ENCODE measurements at places on chromosomes 13 and 19.

DNA sequence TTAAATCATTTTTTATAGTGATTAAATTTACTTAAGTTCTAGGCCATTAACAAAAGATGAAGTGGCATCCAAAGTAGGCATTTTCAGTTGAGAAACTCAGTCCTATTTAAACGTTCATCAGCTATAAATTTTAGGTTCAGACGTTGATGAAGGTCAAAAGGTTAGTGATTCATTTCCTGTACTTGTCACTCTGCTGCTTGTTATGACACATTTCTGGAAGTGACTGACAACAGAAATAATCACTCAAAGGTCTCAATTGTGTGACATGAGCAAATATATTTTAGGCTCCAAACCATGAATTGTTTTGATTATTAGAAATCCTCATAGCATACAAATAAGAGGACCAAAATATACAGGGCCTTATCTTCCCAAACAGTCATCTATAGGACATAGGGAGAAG is 10.3 kb upstream of the EDNRB start:
- DNase-seq: no peak

DNA sequence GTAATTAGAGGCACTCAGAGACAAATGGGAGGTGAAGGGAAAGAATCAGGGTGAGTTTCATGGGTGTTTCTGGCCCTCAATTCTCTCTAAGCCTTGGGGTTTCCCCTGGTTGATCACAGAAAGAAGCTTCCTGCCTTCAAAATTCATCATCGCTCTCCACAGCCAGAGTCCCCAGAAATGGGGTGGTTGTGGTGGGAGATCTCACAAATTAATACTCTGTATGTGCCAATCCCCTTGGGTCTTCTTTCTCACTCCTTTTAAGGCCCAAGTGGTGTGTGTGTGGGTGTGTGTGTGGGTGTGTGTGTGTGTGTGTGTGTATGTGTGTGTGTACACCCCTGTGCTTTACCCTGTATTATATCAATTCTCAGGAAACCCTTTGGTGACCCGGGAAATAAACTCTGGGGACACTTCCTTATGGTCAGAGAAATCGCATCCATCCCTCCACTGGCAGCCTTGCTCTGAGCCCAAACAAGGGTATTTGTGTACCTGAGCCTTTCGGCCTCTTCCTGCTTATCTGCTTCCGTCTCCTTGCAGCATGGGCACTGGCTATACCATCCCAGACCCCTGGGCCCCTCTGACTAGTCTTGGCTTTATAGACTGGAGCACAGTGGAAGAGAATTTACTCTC is 2.8 kb upstream of the FCGBP start:
- DNase-seq: no peak

- DNase-seq: no peak
These were observed 3.2 kb upstream of the ABCC4 start for GRCh38 chr13:95304453-95304852.

DNA sequence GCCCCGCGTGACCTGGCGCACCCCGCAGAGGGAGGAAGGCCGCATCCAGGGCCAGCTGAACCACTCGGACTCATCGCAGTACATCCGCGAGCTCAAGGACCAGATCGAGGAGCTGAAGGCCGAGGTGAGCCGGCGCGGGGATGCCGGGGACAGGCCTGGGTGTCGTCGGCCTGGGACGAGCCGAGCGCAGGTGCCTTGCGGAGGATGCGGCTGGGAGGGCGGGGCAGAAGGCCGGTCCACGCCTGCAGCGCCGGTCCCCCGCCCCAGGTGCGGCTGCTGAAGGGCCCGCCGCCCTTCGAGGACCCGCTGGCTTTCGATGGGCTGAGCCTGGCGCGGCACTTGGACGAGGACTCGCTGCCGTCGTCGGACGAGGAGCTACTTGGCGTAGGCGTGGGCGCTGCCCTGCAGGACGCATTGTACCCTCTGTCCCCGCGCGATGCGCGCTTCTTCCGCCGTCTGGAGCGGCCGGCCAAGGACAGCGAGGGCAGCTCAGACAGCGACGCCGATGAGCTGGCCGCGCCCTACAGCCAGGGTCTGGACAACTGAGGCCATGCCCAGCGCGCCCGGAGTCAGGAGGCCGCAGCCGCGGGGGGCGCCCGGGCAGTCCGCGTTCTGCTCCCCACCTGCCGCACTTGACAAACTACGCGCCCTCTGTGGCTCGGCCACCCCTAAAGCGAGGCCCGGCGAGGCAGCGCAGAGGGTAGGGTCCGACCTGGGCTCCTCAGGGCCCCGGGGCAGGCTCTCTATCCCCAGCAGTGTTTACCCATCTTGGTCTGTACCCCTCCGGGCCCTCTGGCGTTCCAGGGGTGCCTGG is 10.8 kb downstream of the PRR36 start:
- DNase-seq: no peak

DNA sequence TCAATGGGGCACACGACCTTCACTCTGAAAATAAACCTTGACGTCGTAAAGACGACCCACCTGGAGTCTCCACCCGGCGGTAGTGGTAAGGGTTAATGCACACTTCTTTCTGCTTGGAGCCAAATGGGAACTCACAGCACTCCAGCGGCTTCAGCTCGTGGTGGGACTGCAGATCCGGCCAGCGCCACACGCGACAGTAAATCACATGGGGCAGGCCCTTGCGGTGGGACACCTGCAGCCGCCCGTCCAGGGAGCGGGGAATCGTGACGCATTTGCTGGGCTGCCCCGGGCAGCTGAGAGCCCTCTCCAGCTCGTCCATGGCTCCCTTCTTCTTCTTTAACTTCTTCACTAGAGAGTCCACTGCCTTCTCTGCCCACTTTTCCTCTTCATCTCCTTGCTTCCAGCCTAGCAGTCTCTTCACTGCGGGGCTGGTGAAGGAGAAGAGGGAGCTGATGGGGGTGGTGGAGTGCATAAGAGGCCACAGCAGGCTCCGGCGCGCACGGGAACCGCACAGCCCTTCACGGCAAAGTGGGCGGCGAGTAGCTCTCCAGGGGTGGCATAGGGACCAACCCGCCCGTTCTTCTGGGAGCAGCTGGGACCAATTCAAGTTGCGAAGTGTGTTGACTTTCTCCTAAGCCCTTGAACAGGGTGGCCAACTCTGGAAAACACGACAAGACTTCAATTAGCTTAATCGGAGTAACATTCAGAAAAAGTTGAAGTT is 40.7 kb downstream of the SMAD9 start:
- DNase-seq: no peak

DNA sequence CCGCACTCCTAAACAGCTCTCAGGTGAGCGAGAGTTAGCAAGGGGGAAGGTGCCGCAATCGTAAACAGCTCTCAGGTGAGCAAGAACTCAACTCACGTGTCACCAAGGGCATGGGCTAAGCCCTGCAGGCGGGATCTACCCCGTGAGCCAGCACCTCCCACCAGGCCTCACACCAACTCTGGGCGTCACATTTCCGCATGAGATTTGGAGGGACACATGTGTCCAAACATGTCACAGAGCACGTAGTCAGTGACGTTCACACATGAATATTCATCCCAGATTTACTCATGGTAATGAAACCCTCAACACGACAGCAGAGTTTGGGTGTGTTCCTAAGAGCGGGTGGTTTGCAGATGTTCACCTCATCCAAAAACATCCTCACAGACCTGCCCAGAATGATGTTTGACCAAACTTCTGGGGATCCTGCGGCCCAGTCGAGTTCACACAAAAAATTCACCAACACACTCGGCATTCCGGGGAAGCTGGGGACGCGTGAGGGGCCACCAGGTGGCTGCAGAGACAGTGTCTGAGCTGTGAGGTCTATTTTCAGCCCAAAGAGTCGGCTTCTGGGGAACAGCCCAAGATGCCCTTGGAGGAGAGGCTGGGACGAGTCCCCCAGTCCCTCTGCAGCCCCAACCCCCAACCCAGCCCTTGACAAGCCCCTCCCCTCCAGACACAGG is 19.6 kb downstream of the C2CD4C start:
- DNase-seq: no peak

GRCh38 chr13:28410096-28410495 is 84.8 kb downstream of the FLT1 start:
- no peak for DNase-seq

DNA sequence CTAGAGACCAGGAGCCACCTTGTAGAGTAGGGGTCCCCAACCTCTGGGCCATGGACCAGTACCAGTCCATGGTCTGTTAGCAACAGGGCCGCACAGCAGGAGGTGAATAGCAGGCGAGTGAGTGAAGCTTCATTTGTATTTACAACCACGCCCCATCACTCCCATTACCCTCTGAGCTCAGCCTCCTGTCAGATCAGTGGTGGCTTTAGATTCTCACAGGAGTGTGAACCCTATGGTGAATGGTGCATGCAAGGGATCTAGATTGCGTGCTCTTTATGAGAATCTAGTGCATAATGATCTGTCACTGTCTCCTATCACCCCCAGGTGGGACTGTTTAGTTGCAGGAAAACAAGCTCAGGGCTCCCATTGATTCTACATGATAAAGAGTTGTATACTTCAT is 303.6 kb downstream of the KCNRG start:
- DNase-seq: no peak

DNA sequence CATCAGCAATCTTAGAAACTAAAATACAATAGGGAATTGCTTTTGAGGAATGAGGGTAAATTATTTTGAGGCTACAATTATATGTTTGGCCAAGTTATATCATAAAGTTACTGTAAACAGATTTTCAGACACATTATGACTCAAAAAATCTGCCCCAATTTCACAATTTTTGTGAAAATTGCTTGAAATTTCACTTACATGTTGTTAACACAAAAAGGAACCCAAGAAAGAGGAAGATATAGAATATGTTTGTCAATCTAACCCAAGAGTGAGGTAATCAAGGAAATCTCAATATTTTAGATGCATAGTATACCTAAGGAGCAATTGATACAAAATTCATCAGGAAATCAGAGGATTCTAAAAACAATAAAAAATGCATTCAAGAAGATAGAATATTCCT is 73.9 kb upstream of the FNDC3A start:
- DNase-seq: no peak

DNA sequence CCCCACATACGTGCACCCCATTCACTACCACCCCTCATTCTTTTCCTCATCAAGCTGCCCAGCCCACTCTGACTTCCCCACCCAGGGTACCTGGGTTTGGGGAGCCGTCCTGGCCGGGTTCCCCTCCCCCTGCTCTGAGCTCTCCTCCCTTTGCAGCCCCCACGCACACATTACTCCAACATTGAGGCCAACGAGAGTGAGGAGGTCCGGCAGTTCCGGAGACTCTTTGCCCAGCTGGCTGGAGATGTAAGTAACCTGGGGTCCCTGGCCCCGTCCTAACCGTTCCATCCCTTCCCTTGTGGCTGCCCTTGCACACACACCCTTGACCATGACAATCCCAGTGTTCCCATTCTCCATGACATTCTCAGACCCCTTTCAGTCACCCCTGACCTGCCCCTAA is 2.6 kb downstream of the CAPNS1 start:
- no peak for DNase-seq

DNA sequence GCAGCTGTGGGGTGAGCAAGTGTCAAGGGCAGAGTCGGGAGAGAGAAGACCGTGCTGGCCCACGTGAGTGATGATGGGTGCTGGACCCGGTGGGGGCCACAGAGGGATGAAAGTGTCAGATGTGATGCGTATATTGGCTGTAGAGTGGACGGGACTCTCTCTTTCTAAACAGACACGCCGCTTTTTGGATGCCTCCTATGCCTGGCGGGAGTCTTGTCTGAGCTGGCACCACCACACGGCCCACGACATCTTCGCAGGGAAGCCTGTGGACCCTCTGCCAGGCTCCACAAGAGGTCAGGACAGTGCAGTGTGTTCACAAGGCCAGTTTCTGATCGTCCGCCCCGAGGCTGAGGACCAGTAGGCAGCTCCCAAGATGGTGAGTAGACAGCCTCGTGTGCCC is 12.9 kb upstream of the MRI1 start:
- DNase-seq: no peak

- DNase-seq: no peak
These were observed 792.1 kb upstream of the SPRY2 start for GRCh38 chr13:81133066-81133465.

DNA sequence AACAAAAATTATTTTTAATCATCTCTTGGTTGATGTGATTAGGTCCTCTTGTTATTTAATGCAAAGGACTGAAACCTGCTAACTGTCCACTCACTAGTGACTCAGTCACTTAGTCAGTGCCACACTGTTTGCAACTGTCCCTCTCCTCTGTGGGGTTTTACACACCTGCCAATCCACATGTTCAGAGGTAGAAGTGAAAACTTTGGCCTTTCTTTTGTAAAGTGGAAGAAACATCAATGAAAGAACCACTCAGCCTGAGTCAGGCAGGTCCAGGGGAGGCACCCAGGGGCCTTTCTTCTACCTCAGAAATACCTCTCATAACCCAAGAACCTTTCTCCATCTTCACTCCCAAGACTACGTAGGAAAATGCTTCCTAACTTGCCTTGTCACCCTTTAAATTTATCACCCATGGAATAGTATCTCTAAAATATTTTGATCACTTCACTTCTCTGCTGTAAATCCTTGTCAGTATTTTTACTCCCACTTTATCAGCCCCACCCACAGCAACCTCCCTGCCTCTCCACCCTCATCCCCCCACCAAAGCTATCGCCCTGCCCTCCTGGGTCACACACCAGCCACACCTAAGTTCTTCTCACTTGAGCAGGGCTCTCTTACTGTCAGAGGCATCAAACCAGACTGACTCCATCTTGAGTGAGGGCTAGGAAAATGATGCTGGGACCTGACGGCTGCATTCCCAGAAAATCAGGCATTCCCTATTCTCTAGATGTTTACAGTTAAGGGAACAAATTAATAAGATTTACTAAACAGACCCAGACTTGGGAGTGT is 29.6 kb upstream of the EEF1AKMT1 start:
- no peak for DNase-seq

DNA sequence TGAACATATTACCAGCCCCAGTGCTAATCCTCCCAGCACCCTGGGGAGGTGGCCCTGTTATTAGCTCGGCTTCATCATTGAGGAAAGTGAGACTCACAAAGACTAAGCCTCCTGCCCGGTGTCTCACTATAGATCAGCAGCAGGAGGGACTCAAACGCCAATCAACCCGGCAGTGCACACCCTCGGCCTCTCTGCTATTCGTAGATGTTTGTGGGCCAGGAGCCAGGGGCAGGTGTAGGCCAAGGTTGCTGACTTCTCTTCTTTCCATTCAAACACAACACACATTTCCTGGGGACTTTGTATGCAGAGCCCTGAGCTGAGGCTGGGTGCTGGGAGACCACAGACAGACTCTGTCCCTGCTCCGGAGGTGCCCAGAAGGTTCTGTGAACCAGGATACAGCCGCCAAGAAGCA is 9.4 kb upstream of the SBK3 start:
- DNase-seq: no peak

Measured in progenitor cell of endocrine pancreas (in vitro differentiated cells).